Activated naive CD8-positive, alpha-beta T cell treated with anti-CD3 and anti-CD28 coated beads for 36 hours (primary cell): ENCODE measurements at places on chromosomes 2 and 18. TPM values are rescaled to one million over a fixed set of nuclear protein-coding genes. Genes with fewer than 3 reads are reported as not detected.

DNA sequence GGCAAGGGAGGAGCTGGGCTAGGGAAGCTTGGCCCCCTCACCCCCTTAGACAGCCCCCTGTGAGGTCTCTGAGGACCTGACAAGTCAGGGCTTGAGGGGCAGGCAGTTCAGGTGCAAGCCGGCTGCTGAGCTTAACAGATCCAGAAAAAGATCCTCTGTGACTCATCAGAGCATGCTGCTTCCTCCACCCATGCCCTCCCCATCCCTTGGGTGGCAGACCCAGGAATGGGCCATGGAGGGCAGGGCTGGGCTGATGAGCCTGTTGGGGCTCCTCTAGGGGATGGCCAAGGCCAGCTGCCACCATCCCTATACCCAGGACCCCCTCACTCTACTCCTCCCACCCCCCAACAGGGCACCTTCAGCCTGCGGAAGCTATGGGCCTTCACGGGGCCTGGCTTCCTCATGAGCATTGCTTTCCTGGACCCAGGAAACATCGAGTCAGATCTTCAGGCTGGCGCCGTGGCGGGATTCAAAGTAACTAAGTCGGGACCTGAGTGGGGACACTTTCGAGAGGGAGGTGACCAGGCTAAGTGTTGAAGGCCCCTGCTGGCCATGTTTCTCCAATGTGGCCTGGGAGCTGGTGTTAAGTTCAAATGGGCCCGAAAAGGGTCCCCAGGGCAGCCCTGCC is 1.9 kb downstream of the SLC11A1 start:
- DNase-seq, result no peak
- H3K4me3 ChIP-seq, result no peak overlapping the region
- no peaks in the 10 kb centered on the region for H3K27me3 ChIP-seq
- H3K4me1 ChIP-seq, result peaks cover 4% of the 10 kb centered on the region
- H3K27ac ChIP-seq, result no peak overlapping the region
- no peaks in the 10 kb centered on the region for H3K36me3 ChIP-seq

DNA sequence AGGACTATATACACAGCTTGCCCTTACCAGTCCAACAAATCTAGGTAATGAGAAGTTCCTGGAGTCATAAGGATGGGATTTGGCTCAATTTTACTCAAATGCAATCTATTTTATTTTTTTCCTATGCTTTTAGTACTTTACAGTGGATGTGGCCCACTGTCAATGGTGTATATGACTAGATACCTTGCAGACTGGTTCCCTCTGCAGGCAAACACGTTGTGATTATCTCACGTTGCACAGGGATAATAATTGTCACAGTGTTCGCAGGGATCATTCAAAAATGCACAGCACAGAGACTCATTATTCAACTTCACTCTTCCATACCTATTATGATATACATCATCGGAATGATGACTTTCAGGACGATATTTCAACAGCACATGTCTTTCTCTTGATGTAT is 359.7 kb downstream of the MBD2 start:
- H3K4me3 ChIP-seq, result no peak overlapping the region
- H3K36me3 ChIP-seq, result no peaks in the 10 kb centered on the region
- no peak for DNase-seq

Gene DSC3
- 0.46 TPM for total RNA-seq

GRCh38 chr2:55805686-55806085 is 112.0 kb upstream of the PNPT1 start:
- H3K27me3 ChIP-seq, result peaks cover 5% of the 10 kb centered on the region
- H3K4me3 ChIP-seq, result no peak overlapping the region
- no peaks in the 10 kb centered on the region for H3K4me1 ChIP-seq
- no peak overlapping the region for H3K27ac ChIP-seq
- no peak for DNase-seq

DNA sequence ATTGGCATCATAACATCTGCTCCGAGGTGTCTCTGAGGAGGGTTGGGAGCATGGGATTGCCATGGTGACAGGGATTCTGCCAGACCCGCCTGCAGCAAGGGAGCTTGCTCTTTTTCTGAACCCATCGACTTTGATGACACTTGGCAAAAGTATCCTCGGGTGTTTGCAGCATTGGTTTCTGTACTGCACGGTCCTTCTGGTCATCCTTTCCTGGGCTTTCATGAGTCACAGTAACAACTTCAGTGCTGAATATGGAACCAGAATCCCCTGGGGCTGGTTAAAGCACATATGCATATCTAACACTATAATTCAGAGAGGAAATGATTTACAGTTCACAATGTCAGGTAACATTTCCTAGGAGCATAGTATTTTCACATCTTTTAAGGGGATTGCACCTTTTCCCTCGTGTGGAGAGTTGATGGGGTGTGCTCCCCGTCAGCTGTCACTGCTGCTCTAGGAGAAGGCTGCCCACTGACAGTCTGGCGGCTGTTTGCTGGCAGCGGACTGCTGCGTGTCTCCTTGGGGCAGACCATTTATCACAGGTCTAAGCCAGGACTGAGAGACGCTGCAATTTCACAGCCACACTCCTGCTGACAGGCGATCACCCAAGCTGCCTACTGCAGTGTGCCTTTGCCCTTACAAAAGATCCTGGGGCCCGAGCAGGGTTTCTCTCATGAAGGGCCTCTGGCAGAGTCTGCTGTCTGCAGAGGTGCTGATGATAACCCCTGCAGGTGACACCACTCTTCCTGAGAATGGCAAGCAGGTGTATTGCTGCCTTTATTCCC is 425.3 kb downstream of the THSD7B start:
- no peak for DNase-seq
- no peaks in the 10 kb centered on the region for H3K4me1 ChIP-seq
- no peaks in the 10 kb centered on the region for H3K27me3 ChIP-seq
- H3K27ac ChIP-seq, result no peak overlapping the region

Gene B3GNT2
- 68.7 TPM for total RNA-seq

DNA sequence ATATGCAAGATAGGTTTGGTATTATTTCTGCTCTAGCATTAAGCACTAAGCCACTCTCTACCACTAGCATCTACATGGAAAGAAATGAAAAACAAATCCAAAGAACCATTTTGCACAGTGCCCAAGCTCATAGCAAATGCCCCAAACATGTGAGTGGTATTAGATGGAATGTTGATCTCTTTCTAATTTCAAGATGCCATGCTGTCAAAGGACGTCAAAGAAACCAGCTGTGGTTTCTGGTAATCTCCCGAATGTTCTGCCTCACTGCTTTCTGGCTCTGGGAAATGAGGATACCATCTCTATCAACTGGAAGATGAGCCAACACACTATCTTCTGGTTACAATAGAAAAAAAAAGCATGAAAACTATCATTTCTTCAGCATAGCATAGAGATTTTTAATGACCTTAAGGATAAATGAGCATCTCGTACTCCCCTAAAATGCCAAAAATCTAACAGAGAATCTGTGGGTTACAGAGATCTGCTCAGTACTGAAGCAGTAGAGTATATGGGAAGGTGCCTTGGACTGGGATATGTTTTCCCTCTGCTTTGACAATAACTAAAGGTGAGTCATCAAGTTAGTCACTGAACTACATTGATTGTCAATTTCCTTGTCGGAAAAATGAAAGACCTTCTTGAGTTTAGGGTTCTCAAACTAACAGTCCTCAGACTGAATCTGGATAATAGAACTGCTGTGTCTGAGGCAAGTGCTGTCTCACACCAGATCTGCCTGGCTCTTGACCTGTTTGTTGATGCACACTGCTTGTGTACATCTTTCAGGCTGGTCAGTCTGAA is 244.8 kb upstream of the NCKAP5 start:
- no peaks in the 10 kb centered on the region for H3K4me1 ChIP-seq
- DNase-seq, result no peak
- H3K27me3 ChIP-seq, result no peaks in the 10 kb centered on the region
- no peak overlapping the region for H3K4me3 ChIP-seq
- no peak overlapping the region for H3K27ac ChIP-seq
